CD4-positive, alpha-beta T cell treated with Interferon alpha-2 for 1 hour (primary cell): ENCODE measurements at places on chromosomes 11 and 22.

DNA sequence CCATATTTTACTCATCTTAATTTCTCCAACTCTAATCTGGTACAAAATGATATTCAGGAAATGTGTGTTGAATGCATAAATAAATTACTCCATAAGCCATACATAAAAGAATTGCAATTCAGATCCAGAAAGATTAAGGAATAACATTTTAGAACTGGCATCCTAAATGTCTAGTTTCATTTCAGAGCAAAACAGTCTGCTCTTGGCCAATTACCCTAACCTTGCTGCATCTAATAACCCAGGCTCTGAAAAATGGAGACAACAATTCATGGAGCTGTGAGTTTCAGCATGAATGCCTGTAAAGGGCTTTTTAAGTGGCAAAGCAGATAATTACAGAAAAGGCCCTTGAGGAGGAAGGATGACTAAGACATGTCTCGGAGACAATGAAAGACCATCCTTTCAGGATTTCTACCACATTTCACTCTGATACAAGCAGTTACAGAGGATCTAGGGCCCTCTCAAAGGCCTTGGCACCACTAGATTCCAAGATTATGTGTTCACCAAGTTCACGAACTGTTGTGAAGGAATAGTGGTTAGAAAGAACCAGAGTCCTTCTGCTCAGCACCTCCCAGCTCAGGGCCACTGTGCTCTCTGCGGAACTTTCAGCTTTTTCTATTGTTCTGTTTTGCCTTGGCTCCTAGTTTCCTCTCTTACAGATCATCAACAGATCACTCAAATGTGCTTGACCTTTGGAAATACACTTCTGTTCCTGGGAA is 157.6 kb upstream of the BLID start:
- no peak for DNase-seq

GRCh38 chr11:126115127-126115495 is 52.4 kb upstream of the CDON start:
- DNase-seq, result no peak

GRCh38 chr11:46616551-46617133 is 385 bp downstream of the HARBI1 start:
- DNase-seq, result no peak

- DNase-seq, result no peak
Measured at GRCh38 chr22:19807161-19807913, 46.8 kb downstream of the TBX1 start.

DNA sequence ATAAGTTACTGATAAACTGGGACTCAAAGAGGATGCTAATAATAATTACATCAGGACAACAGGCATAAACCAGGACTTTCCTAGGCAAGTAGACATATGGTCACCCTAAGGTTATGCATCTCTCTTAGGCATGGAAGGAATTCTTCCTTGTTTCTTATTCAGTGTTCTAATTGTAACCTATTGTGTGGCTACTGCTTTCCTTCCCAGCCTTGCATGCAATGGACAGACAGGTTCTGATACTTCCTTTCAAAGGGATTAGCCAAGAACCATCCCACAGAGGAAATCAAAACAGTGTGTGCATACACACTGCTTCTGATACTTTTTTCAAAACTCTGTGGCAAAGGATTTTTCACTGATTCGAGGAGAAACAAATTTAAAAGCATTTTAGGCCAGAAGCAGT is 48.3 kb downstream of the RRAS2 start:
- DNase-seq, result no peak

GRCh38 chr11:78420255-78420764 is 2.7 kb upstream of the GAB2 start:
- peak; percentile 46 for DNase-seq

GRCh38 chr11:19432370-19433061 is 191.8 kb upstream of the E2F8 start:
- no peak for DNase-seq
